ENCODE measurements at places on chromosomes 2 and 18.

DNA sequence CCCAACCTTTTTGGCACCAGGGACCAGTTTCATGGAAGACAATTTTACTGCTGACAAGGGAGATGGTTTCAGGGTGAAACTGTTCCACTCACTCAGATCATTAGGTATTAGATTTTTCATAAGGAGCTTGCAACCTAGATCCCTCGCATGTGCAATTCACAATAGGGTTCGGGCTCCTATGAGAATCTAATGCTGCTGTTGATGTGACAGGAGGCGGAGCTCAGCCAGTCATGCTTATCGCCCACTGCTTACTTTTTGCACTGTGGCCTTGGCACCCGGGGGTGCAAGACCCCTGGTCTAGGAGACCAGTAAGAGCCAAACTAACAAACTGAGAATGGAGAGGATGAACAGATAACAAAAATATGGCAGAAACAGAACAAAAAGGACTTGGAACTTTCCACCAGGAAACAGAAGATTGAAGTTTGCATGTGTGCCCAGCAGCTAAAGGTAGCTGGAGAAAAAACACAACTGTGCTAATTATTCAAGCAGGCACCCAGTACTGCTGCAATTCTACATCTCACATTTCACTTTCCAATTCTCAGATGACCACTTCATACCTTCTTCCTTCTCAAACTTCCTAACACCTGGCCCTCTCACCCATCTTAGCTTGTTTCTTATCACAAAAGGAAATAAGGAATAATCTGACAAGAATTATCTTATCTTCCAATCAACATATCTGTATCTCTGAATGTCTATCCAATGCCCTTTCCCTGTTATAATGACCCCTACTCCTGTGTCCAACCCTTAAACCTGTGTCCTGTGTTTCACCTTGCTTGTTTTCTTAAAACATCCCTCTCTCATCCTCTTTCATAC, 24.8 kb downstream of the SP3 start:
- no peak for DNase-seq

DNA sequence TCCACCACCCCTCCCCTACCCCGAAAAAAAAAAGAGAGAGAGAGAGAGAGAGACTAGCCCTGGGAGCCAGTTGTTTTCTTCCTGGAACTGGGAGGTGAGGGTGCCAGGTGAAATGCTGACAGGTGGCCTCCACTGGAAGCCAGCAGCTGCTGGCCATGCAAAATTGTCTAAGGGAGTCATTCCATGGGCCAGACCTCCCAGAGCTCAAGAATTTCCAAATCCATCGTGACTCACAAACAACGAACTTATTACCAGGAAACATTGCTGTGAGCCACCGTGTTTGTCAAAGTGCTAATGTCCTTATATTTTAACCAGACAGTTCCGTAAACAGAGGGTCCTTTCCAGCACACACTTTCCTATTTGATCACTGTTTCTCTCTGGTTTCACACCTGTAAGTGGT, 68.5 kb upstream of the PID1 start:
- DNase-seq, result no peak

DNA sequence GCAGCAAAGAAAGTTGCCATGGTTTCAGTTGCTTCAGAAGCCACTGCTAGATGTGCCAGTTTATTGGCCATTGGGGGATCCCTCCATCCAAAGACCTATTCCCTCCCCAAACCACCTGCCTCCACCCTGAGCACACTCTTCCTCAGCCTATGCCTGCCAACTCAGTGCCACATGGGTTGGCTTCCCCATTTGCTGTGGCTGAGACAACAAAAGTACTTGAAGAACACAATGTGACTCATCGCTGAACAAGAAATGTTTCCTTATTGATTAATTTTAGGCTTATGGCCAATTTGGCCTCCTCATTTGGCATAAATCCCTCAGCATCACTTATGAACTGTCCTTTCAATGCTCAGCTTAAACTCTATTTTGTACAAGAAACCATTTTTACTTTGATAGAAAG, 215.9 kb downstream of the TMEM247 start:
- no peak for DNase-seq

GRCh38 chr2:53075760-53076159, 691.8 kb upstream of the CHAC2 start:
- no peak for DNase-seq

- DNase-seq, result no peak
Measured at GRCh38 chr2:25545899-25546298, 127.5 kb downstream of the DTNB start.

DNA sequence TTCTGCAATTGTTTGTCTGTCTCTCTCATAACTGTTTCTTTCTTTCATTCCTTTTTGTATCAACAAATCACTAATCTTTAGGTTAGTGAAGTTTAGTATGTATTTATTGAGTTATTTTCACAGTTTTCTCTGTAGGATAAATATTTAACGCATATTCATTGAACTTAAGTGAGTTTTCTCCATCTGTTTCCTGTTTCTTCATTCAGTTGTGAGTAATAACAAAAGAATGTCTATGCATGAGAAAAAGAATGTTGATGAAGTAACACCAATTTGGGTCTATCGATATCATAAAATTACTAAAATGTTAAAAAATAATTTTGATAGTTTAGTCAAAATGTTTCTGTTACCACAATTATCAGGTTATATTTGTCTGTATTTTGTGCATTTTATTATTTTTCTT, 948.0 kb downstream of the DSC3 start:
- DNase-seq, result no peak

DNA sequence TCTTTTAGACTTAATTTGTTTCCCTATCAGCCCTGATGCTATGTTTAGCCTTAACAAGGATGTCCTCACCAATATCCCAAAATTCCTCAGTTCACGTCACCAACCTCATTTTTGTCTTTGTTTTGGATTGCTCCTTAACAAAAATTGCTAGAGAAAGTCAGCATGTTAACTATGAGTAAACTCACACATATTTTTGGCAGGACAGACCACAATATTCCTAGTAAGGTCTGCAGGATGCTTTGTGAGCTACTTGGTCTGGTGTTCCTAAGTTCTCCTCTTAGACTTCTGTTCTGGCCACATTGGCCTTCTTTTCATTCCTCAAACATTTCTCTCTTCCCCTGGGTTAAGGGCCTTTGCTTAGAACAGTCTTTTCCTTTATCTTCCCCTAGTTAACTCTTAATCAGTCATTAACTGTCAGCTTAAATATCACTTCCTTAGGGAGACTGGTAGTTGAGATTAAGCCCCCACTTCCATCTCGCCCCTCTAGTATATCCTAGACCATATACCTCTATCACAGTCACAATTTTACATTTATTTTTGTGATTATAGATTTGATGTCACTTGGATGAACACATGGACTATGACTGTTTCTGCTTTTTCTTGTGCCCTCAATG, 116.2 kb downstream of the ADCYAP1 start:
- DNase-seq, result no peak

- no peak for DNase-seq
Measured at GRCh38 chr18:63001861-63002260, 286.5 kb downstream of the PHLPP1 start.

DNA sequence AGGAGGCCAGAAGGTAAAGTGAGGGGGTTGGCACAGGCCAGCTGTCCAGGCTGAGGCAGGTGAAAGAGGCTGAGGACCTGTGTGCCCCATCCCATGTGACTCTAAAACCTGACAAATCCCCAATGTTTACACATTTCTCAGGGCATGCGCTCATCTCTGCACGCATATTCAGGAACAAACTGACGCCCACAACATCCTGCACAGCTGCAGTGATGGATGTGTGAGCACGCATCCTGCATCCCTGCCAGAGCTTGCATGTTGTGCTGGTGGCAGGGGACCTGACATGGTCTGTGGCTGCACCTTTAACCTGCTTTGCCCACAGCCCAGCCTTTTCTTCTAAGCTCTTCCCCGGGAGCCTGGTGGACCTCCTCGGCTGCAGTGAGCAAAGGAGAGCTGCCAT, 83.1 kb downstream of the FBXO15 start:
- peak; percentile 90 for DNase-seq

DNA sequence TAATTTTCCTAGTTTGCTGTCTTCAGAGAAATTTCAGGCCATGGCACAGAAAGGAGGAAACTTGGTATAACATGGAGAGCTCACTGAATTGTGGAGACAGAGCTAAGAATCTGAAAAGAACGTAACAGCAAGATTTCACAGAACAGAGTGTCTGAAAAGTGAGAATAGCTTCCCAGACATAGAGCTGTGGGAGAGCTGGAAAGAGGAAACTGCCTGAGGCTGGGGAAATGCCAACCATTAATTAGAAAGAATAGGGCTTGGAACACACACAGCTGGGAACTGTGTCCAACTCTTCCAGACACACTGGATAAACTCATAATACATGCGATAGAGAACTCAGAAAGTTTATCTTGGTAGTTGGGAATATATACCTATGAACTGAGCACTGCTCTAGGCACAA, 51.6 kb upstream of the KYNU start:
- no peak for DNase-seq

GRCh38 chr2:101688261-101688660, 9.2 kb upstream of the MAP4K4 start:
- DNase-seq, result no peak

GRCh38 chr2:205343103-205343502, 339.2 kb upstream of the NRP2 start:
- DNase-seq, result no peak

All from CD4-positive, CD25-positive, alpha-beta regulatory T cell (primary cell).